NCI-H460 (cell line): ENCODE measurements at places on chromosomes 13 and 19.

- DNase-seq, result no peak
Observed at GRCh38 chr19:7554990-7555864, 19.7 kb downstream of the PNPLA6 start.

GRCh38 chr13:76723551-76724232 lies 162.5 kb downstream of the KCTD12 start:
- no peak for DNase-seq

- no peak for DNase-seq
Observed at GRCh38 chr19:19613506-19613905, 5.0 kb downstream of the PBX4 start.

GRCh38 chr13:75356421-75356820 lies 125.5 kb downstream of the TBC1D4 start:
- DNase-seq, result no peak

GRCh38 chr19:13622766-13623715 lies 116.8 kb upstream of the CACNA1A start:
- DNase-seq, result no peak

- peak; percentile 72 for DNase-seq
Observed at GRCh38 chr19:55580628-55581144, at the start of gene ZNF579. TSS of gene ZNF579 (minus strand) at chr19:55580848. CDS start at chr19:55579639, 1,209 bp downstream.

- DNase-seq, result no peak
Observed at GRCh38 chr13:65830411-65831205, 1399.5 kb downstream of the PCDH9 start.

DNA sequence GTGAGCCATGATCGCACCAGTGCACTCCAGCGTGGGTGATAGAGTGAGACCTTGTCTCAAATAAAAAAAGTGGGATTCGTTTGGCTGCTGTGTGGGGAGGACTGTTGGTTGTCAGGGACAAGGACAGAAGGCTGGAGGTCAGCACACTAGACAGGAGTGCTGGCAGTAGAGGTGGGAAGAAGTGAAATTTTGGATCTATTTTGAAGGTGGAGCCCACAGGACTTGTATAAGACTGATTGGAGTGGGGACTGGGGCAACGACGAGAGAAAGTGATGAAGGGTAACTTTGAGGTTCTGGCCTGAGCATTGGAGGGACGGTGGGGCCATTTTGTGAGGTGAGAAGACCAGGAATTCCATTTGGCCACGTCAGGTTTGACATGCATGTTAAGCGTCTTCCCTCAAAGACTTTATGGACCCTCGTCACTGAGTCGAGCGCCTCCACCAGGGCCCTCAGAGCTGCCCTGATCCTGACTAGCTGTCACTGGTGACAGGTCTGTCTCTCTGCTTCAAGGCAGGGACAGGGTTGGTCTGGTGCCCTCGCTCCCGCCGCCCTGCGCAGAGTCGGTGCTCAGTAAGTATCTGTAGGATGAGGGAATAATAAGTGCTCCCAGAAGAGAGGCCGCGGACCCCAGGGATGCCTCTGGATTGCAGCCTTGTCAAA lies 673 bp downstream of the CTU1 start:
- no peak for DNase-seq

DNA sequence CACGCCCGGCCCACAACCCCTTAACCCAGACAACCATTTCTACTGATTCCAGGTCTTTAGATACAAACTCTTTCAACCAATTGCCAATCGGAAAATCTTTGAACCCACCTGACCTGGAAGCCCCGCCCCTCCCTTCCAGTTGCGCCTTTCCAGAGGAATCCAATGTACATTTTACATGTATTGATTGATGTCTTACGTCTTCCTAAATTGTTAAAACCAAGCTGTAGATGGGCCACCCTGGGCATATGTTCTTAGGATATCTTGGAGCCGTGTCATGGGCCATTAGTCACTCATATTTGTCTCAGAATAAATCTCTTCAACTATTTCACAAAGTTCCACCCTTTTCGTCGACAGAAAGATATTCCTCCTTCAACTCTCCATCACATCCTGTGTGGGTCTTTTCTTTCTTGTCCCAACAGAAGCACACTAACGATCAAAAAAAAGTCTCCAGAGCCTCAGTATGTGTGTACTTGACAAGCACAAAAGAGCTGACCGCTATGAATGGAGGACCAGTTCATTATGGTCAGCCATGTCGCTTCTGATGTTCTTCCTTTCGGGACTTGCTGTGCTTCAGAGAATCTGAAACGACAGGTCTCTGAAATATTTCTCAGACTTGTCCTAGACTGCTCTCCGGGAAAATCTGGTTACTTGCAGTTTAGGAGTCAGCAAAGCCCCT lies 601 bp upstream of the ZNF749 start:
- DNase-seq, result no peak

DNA sequence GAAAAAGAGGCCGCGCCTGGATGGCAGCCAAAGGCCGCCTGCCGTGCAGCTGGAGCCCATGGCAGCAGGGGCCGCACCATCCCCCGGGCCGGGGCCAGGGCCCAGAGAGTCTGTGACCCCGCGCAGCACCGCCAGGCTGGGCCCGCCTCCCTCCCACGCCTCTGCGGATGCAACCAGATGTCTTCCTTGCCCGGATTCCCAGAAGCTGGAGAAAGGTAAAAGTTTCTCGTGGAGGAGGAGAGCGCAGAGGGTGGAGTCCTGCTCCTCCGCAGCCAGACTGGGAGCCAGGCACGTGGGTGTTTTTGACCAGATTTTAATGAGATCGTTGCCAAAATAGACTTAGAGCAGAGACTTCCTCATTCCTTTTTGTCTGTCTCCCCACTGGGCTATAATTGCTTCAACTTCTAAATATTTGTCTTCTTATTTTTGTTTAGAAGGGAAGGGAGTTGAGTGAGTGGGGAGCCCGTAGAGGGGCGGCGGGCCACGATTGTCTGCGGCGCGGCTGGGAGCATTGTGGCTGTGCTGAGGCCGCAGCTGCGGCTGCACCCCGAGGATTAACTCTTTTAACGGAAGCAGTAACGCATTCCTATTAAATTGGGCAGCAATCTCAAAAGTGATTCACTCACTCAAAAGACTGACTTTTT lies 22.8 kb upstream of the NDUFS7 start:
- no peak for DNase-seq

DNA sequence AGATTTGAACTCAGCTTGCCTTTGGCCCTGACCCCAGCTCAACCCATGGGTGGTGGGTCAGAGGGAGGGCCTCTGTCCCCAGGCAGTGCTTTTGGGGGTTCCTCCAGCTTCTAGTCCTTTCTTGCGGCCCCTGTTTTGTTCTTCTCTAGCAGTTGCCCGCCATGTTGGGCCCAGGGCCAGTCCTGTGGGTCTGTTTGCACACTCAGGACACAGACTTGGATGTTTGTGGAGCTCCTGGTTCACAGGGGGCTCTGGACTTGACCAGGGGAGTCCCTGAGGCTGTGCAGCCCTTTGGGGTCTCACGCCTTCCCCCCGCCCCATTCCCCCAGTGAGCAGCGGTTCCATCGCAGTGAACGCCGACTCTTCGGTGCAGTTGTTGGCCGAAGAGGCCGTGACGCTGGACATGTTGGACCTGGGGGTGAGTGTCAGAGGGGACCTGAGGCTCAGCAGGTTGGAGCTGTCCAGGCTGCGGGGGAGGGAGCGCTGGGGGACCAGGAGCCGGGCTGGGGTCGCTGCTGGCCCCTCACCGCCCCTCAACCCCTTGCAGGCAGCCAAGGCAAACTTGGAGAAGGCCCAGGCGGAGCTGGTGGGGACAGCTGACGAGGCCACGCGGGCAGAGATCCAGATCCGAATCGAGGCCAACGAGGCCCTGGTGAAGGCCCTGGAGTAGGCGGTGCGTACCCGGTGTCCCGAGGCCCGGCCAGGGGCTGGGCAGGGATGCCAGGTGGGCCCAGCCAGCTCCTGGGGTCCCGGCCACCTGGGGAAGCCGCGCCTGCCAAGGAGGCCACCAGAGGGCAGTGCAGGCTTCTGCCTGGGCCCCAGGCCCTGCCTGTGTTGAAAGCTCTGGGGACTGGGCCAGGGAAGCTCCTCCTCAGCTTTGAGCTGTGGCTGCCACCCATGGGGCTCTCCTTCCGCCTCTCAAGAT lies 2.5 kb downstream of the ATP5F1D start:
- peak; percentile 65 for DNase-seq

- no peak for DNase-seq
Observed at GRCh38 chr13:45119469-45119990, 780 bp upstream of the GTF2F2 start.

- DNase-seq, result no peak
Observed at GRCh38 chr19:2154587-2155075, 3.3 kb upstream of the AP3D1 start.

- DNase-seq, result no peak
Observed at GRCh38 chr19:51593138-51593890, 22.2 kb downstream of the ZNF175 start.
